Dorsolateral prefrontal cortex (tissue), 122 donors: ENCODE measurements at places on chromosomes 5 and 9.

- no peak for DNase-seq
Observed at GRCh38 chr9:74533253-74533652, 36.1 kb downstream of the RORB start.

- no peak for DNase-seq
Observed at GRCh38 chr9:111050819-111051218, 12.5 kb upstream of the LPAR1 start.

DNA sequence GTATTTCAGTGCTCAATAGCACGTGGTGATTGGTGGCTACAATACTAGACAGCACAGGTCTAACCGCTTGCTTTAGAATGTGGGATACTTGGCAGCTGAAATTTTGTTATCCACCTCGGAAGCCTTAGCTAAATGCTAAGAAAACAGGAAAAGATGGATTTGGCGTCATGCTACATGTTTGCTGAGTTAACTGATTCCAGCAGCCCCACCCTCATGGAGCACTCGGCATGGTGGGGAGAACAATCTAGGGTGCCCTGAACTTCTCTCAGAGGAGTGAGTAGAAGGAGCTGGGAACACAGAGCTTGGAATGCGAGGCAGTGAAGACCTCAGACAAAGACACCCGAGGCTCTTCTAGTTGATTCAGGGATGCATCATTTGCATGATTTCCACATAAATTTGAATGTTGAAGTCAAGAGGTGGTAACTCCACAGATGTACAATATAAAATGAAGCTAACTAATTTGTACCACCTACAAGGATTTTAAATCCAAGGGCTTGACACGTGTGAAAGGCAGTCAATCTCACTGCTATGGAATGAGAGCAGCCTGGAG is 145.1 kb upstream of the FSTL4 start:
- DNase-seq, result no peak

- no peak for DNase-seq
Observed at GRCh38 chr9:70576116-70576515, 161.7 kb upstream of the KLF9 start.

- no peak for DNase-seq
Observed at GRCh38 chr9:115373000-115373709, 255.2 kb upstream of the TNC start.

- no peak for DNase-seq
Observed at GRCh38 chr5:140041099-140041491, 2.0 kb downstream of the NRG2 start.

GRCh38 chr9:34554211-34555001 is 31.6 kb upstream of the ENHO start:
- DNase-seq, result no peak

GRCh38 chr5:108271127-108271526 is 110.8 kb downstream of the FBXL17 start:
- no peak for DNase-seq

GRCh38 chr9:89845862-89846261 is 241.1 kb downstream of the GADD45G start:
- no peak for DNase-seq

DNA sequence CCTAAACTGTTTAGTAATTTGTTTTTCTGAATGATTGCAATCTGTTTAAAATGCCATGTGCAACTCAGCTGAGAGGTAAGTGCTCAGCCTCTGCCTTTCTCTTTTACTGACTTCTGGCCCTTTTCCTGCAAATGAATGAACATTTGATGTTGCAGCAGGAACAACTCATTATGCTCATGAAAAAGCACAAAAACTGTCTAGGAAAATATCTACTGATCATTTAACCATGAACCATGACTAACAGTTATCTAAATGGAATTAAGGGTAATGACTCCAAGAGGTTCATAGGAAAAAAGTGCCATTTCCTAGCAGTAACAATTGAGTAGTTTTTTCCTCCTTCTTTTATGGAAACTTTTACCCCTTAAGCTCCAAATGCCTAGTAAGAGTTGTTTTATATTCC is 70.6 kb upstream of the ANKH start:
- DNase-seq, result no peak

- DNase-seq, result no peak
Observed at GRCh38 chr9:122016309-122016708, 76.8 kb downstream of the TTLL11 start.

DNA sequence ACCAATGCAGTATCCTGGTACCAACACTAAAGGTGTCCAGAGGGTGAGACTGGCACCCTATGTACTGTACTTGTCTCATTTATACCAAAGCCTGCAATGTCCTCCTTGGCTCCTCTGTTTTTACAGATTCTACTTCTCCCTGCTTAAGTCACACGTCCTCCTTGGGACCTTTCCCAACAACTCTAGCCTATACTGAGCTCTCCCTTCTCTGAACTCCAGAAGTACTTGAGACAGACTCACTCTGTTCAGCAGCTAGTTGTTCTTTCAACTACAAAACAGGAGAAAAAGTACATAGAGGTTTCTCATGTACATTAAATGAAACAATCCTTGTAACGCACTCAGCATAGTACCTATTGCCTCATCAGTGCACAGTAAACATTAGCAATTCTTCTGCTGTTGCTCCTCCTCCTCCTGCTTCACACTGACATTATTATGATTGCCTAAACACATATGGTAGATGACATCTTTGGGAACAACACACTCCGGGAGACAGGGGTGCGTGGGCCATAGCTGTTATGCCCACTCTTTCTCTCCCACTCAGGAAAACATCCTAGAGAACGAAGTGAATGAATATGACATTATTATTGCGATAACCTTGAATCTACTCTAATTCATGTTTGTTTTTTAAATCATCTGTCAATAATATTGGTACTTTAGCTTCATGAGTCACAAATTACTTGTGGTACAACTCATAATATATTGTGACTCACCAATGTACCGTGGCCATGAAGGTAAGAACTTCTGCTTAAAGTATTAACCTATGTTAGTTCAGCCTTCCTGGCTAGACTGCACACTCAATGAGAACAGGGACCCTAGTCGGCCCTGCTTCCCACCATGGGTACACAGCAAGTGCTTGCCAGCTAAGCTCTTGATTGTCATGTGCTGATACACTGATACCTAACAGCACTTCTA is 180.3 kb upstream of the ADRA1B start:
- no peak for DNase-seq
